ENCODE measurements at places on chromosomes 3 and 15.
A peak's percentile ranks its signal among the peaks of the same experiment; 100 is the strongest.

DNA sequence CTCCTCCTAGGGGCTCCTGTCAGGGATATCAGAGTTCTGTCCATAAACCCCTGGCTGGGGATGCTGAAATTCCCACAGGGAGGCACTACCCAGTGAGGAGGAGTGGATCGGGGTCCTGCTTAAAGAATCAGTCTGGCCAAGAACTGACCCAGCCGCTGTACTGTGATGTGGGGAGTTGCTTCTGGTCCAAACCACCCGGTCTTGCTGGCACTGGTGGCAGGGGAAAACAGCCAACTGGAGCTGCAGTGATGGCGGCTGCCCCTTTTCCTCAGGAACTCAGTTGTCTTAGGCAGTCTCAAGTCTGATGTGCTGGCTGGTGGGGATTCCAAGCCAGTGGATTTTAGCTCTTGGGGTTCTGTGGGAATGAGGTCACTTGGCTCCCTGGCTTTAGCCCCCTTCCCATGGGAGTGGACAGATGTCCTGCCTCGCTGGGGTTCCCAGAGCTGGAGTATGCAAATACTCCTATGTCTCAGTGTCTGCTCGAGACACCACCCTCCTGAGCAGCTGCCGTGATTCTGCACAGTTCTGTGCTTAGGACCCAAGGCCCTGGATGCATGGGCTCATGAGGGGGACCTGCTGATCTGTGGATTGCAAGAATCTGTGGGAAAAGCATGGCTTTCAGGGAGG is 97.1 kb downstream of the SLC25A26 start:
- DNase-seq = no peak

GRCh38 chr3:11601446-11602238 is 42.1 kb downstream of the VGLL4 start:
- no peak for DNase-seq

DNA sequence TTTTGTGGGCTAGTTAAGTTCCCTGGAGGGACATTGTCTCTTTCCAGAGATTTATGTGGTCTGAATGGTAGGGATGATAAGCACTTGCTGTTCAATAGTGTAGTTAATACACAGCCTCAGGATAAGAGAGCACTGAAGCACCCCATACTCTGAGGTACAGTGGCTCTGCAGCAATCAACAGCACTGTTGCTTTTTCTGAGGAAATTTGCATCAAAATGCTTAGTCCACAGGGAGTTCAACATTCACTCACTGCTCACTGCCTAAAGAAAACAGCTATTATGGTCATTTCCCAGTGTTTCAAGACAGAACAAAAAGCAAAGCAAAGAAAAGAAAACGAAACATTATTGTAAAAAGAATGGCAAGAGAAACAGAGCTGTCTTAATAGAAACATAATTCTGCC is 441.9 kb downstream of the PLOD2 start:
- DNase-seq = no peak

DNA sequence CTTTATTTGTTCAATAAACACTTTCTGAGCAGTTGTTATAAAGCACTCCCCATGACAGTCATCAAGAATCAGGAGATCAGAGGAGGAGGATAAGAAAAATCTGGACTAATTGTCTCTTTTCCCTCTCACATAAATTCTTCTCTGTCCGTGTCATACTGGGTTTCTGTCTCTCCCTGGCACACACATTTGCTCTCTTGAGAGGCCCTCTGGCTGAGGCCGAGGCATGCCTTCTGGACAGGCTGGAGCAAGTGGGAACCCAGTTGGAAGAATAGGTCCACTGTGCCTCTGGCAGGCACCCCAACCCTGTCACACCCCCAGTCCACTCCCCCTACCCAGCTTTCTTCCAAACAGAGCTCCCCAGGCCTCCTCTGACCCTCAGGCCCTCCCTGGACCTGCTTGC is 315.8 kb downstream of the UACA start:
- DNase-seq = no peak

DNA sequence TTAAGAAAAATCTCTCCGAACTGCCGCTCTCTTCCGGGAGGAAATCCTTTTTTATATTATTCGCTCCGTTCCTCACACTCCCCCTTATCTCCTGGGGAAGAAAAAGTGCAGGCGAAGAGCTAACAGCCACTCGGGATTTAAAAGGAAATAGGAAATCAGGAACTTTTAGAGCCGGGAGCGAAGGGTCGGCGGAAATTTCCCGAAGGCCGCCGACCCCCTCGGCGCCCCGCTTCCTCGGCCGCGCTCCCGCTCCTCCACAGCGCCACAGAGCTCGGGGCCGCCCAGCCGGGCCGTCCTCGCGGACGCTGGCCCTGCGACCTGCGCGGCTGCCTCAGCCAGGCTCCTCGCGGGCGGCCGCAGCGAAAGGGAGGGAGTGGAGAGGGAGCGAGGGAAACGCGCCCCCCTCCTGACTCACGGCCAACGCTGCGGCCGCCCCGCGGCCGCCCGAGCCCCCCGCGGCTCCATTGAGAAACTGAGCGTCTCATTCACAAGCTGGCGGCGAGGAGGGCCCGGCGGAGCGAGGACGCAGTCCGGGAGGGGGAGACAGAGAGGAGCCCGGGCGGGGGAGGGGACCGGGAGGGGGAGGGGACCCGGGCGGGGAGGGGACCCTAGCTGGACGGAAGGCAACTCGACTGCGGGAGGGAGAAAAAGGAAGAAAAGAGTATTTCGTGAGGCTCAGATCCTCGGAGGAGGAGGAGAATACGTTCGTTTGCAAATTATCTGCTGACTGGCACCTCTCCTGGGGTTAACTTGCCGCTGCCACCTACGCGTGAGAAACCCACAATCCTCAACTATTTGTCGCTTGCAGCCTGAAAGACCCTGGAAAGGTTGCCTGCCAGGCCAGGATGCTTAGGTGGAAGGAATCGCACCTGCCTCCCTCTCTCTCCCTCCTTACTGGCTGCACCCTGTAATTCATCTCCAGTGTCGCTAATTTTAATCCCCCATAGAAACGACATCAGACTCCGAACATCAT is at the start of gene PTPN9:
PTPN9 (minus strand) TSS at position 368 of the 973 bp plus-strand sequence. CDS start 539 bp downstream, outside the sequence.
- peak; percentile 65 for DNase-seq

DNA sequence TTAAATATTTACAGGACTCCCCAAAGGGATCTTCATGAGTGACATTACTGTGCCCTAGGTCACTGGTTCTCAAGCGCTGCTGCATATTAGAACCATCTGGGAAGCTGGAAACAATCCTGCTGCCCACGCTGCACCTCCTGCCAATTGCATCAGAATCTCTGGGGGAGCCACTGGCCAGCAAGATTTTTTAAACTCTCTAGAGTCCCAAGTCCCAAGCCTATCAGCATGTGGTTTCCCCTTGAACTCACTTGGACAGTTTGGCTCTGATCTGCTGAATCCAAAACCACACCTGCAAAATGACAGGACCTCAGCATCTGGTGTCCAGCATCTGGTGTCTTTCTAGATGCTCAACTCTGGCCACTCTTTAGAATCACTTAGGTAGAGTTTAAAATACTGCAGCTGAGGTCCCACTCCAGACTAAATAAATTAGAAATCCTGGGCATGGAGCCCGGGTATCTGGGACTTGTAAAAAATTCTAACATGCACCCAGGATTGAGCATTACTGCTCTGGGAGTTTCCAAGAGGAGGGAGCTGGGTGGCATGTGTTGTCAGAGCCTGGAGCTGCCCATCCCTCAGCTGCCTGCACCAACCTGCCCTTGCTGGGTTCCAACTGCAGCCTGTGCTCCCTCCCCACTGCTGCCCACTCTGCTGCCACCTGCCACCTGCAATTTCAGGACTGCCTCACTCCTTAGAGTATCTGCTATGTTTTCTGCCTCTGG is 311.3 kb downstream of the SLC9A9 start:
- no peak for DNase-seq

DNA sequence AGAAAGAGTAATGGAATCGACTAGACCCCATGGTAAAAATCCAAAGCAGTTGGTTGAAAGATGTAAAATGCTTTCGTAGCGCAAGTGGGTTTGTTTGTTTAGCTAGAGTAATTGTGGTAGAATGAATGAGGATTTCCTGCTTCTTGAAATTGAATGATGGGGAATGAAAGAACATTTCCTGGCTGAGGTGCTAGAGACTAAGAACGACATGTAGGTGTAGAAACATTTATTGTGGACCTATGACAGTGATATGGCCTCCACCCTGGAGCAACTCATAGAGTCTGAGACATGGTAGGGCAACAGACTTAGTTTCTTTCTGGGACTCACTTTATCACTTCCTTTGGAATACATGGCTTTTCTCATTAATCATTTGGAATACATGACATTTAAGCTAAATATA is 467.6 kb upstream of the CFAP20DC start:
- DNase-seq = no peak

DNA sequence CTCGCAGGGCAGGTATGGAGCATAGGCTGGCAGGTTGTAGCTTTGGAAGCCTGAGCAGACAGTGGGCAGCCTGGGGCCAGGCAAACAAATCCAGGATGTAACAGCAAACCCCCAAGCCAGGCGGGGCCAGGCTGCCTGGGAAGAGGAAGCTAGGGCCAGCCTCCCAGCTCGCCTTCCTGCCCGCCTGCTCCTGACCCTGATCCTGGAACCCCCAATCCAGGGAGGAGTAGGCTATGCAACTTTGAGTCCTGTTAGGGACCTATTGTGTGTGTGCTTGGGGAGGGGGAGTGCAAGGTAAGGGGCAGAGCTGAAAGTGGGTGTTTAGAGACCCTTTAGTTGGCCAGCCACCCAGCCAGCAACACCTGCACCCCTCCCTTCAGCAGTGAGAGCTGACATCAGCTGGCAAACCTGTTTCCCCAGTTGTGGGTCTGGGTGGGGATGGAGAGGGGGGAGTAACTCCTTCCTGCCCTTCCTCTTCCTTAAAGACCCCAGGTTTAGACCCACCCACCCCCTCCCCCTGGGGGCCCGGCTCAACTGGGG is 2.5 kb downstream of the NBEAL2 start:
- DNase-seq = no peak

GRCh38 chr3:141336672-141337522 is 31.4 kb upstream of the ZBTB38 start:
- peak; percentile 17 for DNase-seq

DNA sequence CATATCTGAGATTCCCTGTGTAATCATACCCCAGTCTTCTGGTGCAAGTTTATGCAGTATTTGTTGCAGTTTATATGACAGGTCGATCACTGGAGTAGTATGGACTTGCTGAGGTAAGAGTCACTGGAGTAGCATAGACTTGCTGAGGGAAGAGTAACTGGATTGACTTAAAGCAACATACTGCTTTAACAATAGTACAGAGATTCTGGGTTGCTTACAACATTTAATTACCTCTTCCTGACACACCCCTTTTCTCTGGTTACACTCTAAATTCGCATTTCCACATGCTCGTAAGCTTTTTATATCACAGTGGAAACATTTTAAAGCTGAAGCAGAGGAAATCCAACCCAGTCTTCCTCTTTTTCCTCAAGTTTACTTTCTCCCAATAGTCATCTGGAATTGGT is 11.8 kb downstream of the AAGAB start:
- DNase-seq = peak; percentile 7

DNA sequence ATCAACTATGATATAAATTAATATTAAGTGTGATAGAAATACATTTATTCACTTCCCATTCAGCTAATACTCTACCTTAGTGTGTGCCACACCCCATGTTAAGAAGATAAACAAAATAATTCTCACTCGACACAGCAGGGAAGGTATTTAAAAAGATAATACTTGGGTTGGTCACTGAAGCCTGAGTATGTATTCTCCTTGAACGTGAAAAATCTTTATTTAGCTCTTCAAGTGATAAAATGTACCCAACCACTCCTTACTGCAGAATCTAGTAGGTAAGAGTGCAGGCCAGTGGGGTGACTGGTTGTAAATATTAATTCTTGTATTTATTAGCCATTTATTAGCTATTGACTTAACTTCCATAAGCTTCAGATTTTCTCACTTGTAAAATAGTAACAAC is 372.7 kb upstream of the THBS1 start:
- DNase-seq = no peak

All from SW480 (cell line).